Mammary microvascular endothelial cell (primary cell): ENCODE measurements at places on chromosomes 11 and 22. TPM values are rescaled to one million over a fixed set of nuclear protein-coding genes. Genes with fewer than 3 reads are reported as not detected.

OLFML1 gene
- total RNA-seq = not detected in 2 replicates

RPS19BP1 gene
- 119 and 134 TPM in 2 replicates for total RNA-seq

SMTNL1 gene
- total RNA-seq = not detected in 2 replicates

MS4A3 gene
- not detected in 2 replicates for total RNA-seq

SCGB2A2 gene
- not detected in 2 replicates for total RNA-seq

PRMT3 gene
- total RNA-seq = 13.9 and 19.8 TPM in 2 replicates

EMID1 gene
- under 0.01 and 1.9 TPM in 2 replicates for total RNA-seq

PRRG4 gene
- total RNA-seq = 0.67 and 0.69 TPM in 2 replicates

B3GAT3 gene
- total RNA-seq = 26.6 and 34.2 TPM in 2 replicates

CASP1 gene
- total RNA-seq = 29.9 and 36.4 TPM in 2 replicates

RIMBP3C gene
- 0.05 TPM in 1 of 2 replicates, not detected in the other for total RNA-seq

FLRT1 gene
- not detected in 2 replicates for total RNA-seq

MISFA gene
- 0.87 TPM in 1 of 2 replicates, not detected in the other for total RNA-seq

TM7SF2 gene
- 8.5 and 17.0 TPM in 2 replicates for total RNA-seq

VSIG2 gene
- 0.07 and 0.44 TPM in 2 replicates for total RNA-seq

PATE2 gene
- 1.3 TPM in 1 of 2 replicates, not detected in the other for total RNA-seq

TIGD3 gene
- total RNA-seq = 0.30 TPM in 1 of 2 replicates, not detected in the other

PHLDA2 gene
- total RNA-seq = 51.2 and 66.8 TPM in 2 replicates

PDGFB gene
- 172 and 190 TPM in 2 replicates for total RNA-seq

OR51B2 gene
- total RNA-seq = not detected in 2 replicates

OR52E8 gene
- not detected in 2 replicates for total RNA-seq

MYRF gene
- 2.3 and 4.3 TPM in 2 replicates for total RNA-seq

HEPHL1 gene
- not detected in 2 replicates for total RNA-seq

PRG3 gene
- total RNA-seq = not detected in 2 replicates

ARHGAP42 gene
- 6.6 and 7.1 TPM in 2 replicates for total RNA-seq

OR10G6 gene
- total RNA-seq = not detected in 2 replicates

LIF gene
- total RNA-seq = 0.33 and 0.49 TPM in 2 replicates

TMEM225 gene
- total RNA-seq = not detected in 2 replicates
